Retinal pigment epithelial cell (primary cell): ENCODE measurements at places on chromosomes 2 and 18.
A peak's percentile ranks its signal among the peaks of the same experiment; 100 is the strongest.

- DNase-seq, result no peak
Observed at GRCh38 chr2:28997237-28997846, 16.2 kb downstream of the TOGARAM2 start.

DNA sequence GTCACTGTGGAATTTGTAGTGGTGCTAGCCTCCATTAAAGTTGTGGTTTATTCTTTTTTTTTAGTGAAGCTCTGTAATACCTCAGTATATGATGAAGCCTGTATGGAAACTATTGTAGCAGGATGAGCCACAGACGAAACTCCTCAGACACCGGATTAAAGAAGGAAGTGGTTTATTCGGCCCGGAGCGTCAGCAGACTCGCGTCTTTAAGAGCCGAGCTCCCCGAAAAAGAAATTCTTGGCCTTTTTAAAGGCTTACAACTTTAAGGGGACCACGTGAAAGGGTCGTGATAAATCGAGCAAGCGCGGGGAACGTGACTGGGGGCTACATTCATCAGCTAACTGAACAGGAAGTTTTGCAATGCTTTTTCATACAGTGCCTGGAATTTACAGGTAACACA is 8.1 kb upstream of the CCL20 start:
- no peak for DNase-seq

DNA sequence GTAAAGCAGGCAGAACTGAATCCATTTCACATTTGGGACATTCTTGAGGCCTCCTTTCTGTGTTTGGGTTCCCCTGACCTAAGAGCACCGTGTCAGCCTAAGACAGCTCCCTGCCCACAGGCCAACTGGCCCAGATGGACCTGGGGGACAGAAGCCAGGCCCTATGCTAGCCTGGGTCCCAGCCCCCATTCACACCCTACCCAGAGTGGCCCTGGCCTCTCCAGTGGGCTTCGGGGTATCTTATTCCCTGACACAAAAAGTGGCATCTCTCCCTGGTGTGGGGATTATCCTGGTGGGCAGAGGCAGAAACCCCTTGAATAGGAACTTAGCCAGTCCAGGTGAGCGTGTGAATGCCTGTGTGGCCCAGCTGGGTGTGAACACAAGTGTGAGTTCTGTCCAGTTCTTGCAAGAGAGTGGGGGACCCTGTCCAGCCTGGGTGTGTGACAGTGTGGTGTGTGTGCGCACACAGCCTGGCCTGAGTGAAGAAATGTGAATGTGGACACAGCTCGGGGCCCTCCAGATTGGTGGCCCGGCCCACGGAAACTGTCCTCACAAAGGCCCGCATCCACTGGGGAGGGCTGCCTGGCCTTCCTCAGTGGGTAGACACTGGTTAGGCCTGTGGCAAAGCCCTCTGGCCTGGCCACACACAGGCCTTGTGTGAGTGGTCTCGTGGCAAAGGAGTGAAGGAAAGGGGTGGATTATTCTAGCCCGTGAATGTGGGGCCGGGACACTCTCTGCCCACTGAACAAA is 63.0 kb upstream of the HAAO start:
- no peak for DNase-seq

DNA sequence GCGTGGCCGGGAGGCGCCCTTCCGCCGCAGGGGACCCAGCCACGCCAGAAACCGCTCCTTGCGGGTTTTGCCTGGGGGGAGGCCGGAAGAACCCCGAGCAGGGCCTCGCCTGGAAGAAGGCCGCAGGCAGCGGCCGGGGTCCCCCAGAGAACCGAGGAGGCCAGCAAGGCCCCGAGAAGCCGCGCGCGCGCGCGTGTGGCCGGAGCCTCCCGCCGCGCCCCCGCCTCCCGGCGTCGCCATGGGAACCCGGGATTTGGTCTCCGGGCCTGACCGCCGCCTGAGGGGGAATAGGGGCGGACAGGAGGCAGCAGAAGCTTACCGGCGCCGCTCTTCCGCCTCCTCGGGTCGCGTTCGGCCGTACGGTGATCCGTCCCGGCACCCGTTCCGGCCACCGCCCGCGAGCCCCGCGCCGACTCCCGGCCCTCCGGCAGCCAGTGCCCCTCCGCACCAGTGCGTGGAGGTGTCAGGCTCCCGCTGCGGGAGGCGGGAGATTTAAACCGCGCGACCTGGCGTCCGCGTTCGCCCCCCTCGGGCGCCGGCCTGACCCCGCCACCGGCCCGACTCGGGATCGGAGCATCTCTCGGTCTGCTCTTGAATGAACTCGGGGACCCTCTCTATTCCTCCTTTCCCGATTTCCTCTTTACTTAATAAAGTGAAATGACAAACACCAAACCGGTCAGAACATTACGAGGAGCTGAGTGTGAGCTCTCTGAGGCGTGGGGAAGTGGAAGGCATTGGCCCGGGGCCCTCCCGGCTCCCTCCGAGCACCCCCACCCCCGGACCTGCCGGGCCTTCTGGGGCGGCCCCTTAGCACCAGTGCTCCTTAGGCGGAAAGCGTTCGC is at the start of gene ICA1L:
ICA1L (minus strand) TSS at position 467 of the 842 bp plus-strand sequence. CDS start 42,757 bp downstream, outside the sequence.
- peak; percentile 7 for DNase-seq

DNA sequence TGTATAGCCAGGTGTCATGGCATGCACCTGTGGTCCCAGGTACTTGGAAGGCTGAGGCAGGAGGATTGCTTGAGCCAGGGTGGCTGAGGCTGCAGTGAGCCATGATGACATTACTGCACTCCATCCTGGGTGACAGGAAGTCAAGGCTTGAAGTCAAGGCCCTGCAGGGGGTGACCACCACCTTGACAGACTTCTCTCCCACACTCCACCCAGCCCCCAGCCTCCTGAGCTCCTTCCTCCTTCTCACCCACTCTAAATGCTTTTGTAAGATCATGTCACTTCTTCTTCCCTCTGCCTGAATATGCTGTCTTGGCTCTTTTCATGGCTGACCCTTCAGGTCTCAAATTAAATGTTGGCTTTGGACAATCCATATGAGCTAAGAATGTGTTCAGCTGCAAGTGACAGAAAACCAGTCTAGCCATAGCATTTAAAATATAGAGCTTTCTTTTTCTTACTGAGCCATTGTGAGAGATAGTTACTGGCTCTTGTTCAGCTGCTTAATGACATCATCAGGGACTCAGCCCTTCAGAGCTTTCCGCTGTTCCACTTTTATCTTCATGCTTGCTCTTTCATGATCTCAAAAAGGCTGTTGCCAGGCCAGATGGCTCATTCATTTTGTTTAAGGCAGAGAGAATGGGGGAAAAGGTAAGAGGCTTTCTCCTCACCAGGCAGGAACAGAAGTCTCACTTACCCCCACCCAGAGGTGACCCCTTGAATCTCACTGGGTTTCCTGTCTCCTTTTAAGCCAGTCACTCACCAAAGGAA is 36.7 kb upstream of the TTC39C start:
- no peak for DNase-seq

- peak; percentile 46 for DNase-seq
Observed at GRCh38 chr2:221397187-221397586, 174.9 kb downstream of the EPHA4 start.

DNA sequence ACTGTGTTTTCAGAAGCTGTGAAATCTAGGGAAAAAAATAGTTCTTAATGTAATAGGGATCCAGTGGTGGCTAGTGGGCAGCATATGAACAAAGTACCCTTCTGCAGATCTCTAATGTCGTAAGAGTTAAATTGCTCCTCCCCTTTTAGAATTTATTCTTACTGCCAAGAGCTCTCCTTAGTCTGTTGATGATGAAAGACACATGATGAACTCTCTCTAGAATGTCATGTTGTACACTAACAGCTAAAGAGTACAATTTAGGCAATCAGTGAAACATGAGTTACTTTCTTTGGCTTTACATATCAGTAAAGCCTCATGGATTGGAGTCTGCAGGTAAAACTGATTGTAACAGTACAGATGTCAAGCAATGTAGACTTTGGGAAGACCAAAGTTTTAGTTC is 84.2 kb downstream of the SLC39A10 start:
- DNase-seq, result no peak

- no peak for DNase-seq
Observed at GRCh38 chr2:219542931-219543595, 546 bp downstream of the CHPF start.

DNA sequence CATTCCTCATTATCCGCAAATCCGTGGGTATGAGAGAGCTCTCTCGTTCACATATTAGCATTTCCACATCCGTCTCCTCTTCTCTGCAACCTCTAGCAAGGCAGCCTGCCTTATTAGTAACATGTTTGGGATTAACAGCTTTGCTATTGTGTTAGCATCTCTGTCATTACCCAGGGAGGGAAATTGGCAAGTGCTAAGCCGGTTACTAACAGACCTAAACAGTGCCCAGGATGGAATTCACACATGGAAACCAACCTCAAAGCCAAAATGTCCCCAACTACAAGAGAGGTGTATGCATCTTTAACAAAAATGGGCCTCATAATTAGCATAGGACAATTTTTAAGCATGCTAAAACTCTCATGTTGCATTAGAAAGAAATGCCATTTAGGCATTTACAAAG is 309.0 kb upstream of the MEIS1 start:
- no peak for DNase-seq

- DNase-seq, result no peak
Observed at GRCh38 chr18:35775887-35776286, 194.3 kb downstream of the GALNT1 start.

GRCh38 chr2:203745267-203745666 is 38.8 kb downstream of the CD28 start:
- no peak for DNase-seq

GRCh38 chr2:29013057-29013780 is 32.1 kb downstream of the TOGARAM2 start:
- no peak for DNase-seq

GRCh38 chr18:80227472-80227871 is 19.8 kb downstream of the PARD6G start:
- no peak for DNase-seq

GRCh38 chr2:45128580-45128997 is 119.3 kb upstream of the SIX2 start:
- peak; percentile 25 for DNase-seq

- DNase-seq, result peak; percentile 72
Observed at GRCh38 chr2:64838817-64839216, 150.4 kb upstream of the SLC1A4 start.

DNA sequence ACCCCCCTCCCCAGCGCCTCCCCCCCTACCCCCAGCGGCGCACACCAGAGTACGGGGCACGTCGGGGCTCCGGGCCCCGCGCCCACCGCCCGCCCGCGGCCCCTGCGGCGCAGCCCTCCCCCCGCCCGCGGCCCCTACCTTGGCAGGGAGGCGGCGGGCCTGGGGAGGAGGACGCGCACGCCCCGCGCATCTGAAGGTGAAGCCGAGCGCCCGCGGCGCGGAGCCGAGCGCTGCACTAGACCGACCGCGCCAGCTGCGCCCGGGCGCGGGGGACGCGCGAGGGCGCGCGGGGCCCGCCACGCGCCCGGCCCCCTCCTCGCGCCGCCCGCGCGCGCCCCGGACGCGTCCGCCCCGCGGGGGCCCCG is at the start of gene ZNF516:
ZNF516 (minus strand) TSS at position 237 of the 365 bp plus-strand sequence. CDS start 52,188 bp downstream, outside the sequence.
- no peak for DNase-seq

GRCh38 chr18:56900195-56901094 is 246.4 kb upstream of the BOD1L2 start:
- no peak for DNase-seq

DNA sequence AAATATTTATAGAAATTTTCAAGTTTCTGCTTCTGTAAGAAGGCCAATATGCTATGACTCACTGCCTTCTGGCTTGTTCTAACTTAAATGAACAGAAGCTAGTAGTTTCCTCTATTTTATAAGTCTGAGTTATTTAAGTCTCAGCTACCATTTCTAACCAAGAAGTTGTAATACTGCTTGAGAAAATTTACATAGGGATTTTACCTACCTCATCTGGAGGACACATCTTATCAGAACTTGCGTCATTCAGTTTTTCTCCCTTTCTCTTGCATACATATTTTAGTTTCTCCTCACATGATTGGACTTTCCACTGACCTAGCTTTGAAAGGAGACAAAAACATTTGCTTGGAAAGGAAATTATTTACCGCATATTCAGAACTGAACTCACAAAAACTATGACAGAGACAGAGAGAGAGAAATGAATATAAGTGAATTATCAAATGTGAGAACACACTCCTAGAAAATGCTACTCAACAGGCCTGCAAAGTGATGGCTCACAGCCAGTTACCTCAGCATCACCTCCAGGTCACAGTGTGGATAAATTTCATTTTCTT is 81.1 kb upstream of the CD302 start:
- DNase-seq, result no peak

GRCh38 chr2:183948861-183949260 is 649.5 kb upstream of the ZNF804A start:
- no peak for DNase-seq

DNA sequence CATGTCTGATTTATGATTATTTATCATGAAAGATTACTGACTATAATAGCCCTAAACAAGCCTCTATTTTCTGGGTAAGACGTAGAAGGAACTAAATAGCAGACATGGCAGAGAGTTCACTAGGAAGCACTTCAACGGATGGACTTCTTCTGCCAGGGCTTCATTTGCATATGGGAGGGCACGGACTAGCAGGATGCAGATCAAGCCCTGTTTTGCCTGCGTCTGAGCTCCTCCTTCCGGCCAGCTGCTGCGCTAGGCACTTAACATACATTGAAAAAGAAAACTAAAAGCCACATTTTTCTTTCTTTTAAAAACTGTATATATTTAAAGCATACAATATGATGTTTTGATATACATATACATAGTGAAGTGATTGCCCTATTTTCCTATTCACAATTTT is 340.0 kb upstream of the MEX3C start:
- DNase-seq, result peak; percentile 14

- no peak for DNase-seq
Observed at GRCh38 chr2:202885190-202885589, 13.6 kb upstream of the ICA1L start.

- DNase-seq, result no peak
Observed at GRCh38 chr2:223835701-223836532, 1.5 kb downstream of the AP1S3 start.
